Activated T-cell treated with anti-CD3 and anti-CD28 coated beads, Interleukin-2, amount 50 U/mL, for 24 hours (primary cell): ENCODE measurements at places on chromosomes 11 and 22.

GRCh38 chr11:128394431-128395089 lies 192.8 kb downstream of the ETS1 start:
- no peak for DNase-seq

DNA sequence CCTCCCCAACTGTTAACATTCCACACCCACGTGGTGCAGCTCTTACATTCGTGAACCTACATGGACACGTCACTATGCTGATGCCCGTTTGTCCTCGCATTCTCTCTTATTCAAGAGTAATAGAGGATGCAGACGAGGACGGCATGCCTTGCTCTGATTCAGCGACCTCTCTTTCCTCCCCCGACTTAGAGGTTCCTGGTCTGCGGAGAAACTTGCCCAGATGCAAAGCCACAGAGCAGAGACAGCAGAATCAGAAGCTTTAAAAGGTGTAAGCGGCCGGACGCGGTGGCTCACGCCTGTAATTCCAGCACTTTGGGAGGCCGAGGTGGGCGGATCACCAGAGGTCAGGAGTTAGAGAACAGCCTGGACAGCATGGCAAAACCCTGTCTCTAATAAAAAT lies 288.0 kb downstream of the NTM start:
- DNase-seq: no peak

GRCh38 chr11:12719221-12719620 lies 45.0 kb downstream of the TEAD1 start:
- DNase-seq: no peak

GRCh38 chr11:10529279-10529678 lies 11.7 kb downstream of the RNF141 start:
- DNase-seq: no peak

- DNase-seq: no peak
Observed at GRCh38 chr22:25509374-25509791, 55.1 kb upstream of the GRK3 start.
